ENCODE measurements at places on chromosomes 7 and 10.

GRCh38 chr7:141960687-141961422 lies 12.7 kb downstream of the TAS2R38 start:
- H3K36me3 ChIP-seq: no peaks in the 10 kb centered on the region
- no peak for DNase-seq
- no peak overlapping the region for H3K4me3 ChIP-seq
- no peak overlapping the region for H3K27ac ChIP-seq
- H3K27me3 ChIP-seq: peaks cover 3% of the 10 kb centered on the region

- no peaks in the 10 kb centered on the region for H3K27me3 ChIP-seq
- no peaks in the 10 kb centered on the region for H3K36me3 ChIP-seq
- no peak overlapping the region for H3K4me3 ChIP-seq
- no peak for DNase-seq
Observed at GRCh38 chr10:34492081-34492480, 323.0 kb downstream of the PARD3 start.

- H3K4me1 ChIP-seq: no peaks in the 10 kb centered on the region
- H3K27ac ChIP-seq: no peak overlapping the region
- no peaks in the 10 kb centered on the region for H3K36me3 ChIP-seq
Observed at GRCh38 chr10:20785174-20785573, 111.9 kb downstream of the NEBL start.

- H3K27me3 ChIP-seq: no peaks in the 10 kb centered on the region
- H3K4me3 ChIP-seq: no peak overlapping the region
- no peaks in the 10 kb centered on the region for H3K4me1 ChIP-seq
- no peak for DNase-seq
- no peaks in the 10 kb centered on the region for H3K36me3 ChIP-seq
- no peak overlapping the region for H3K27ac ChIP-seq
Observed at GRCh38 chr7:125661-126060, 66.7 kb upstream of the FAM20C start.

- H3K36me3 ChIP-seq: no peaks in the 10 kb centered on the region
- DNase-seq: no peak
- no peak overlapping the region for H3K4me3 ChIP-seq
- no peaks in the 10 kb centered on the region for H3K4me1 ChIP-seq
- no peaks in the 10 kb centered on the region for H3K27me3 ChIP-seq
Observed at GRCh38 chr7:124403112-124403511, 362.5 kb downstream of the GPR37 start.

- H3K36me3 ChIP-seq: peaks cover 11% of the 10 kb centered on the region
- H3K4me1 ChIP-seq: peaks cover 2% of the 10 kb centered on the region
- no peaks in the 10 kb centered on the region for H3K27me3 ChIP-seq
Observed at GRCh38 chr7:157551325-157552070, 214.7 kb downstream of the DNAJB6 start.

GRCh38 chr7:2193575-2194305 lies 39.0 kb downstream of the MAD1L1 start:
- DNase-seq: no peak
- H3K27me3 ChIP-seq: no peaks in the 10 kb centered on the region
- H3K4me3 ChIP-seq: no peak overlapping the region
- H3K36me3 ChIP-seq: peaks cover 31% of the 10 kb centered on the region

All from activated naive CD8-positive, alpha-beta T cell treated with anti-CD3 and anti-CD28 coated beads, Interleukin-2, amount 10 ng/mL, durations not matched to agents 7 days and 5 days (primary cell).